T-helper 17 cell (primary cell): ENCODE measurements at places on chromosomes 5 and 9.

GRCh38 chr9:85016384-85017006 lies 347.0 kb downstream of the NTRK2 start:
- DNase-seq, result no peak

DNA sequence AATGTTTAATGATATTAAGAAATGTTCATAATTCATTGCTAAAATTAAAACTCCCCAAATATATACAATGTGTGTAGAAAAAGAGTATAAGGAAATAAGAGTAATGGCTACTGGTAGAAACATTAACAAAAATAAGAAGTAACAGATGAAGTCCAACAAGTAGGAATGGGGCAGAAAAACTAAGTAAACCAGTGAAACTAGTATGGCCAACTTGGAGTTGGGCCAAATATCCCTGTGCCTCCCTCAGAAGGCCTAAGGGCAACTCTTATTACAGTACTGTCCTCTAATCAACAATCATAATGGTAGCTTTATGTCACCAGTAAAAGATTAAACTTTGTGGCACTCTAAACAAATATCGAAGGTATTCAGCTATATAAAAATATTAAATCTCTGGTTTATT lies 93.5 kb downstream of the SSBP2 start:
- DNase-seq, result no peak

DNA sequence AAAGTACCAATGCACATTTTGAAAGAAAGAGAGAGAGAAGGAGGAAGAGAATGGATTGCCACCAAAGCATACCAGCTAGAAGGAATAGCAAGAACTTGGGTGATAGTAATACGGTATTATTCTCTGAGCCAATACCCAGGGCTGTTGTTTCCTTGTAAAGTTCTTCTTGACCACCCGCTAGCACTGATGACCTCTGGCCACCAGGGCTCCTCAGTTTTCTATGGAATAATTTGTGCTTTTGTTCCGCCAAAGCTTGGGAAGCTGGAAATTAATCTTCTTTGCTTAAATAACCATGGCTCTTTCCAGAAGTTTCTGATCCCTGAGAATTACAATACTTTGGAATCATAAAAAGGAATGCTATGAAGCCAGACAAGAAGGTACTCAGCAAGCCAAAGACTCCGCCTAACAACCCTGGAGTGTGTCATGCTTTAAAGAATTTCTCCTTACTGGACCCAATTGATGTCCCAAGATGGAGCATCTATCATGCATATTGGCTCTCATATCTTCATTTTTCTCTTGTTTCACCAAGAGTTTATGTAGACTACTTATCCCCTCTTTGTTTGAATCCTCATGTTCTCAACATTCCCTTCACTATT lies 29.8 kb downstream of the OR2K2 start:
- DNase-seq, result no peak

DNA sequence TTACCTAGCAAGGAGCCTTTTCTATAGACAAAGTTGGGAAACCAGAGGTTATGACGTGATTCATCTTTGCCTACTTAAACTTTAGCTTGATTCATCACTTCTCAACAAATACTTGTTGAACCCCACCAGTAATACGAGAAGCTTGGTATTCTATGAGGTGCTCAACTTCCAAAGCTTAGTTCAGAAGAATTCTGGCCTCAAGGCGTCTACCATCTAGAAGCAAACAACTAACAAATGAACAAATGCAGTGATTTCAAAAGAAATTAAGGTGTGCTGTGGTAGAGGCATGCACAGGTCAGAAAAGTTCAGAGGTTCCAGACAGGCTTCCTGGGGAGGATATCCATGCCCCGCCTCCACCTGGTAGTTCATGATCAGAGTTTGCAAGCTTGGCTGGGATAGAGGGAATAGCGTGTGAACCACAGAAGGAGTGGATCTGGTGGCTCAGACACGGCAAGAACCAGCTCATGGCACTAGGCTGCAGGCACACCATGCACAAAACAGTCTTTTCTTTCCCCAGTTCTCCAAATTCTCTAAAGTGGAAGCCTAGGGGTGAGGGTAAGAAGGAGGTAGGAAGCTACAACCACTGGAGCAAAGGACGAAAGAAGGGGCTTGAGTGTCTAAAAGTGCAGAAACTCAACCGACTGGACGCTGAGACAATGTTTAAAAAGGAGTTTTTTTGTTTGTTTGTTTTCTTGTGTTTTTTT lies 473.0 kb downstream of the RAB3C start:
- DNase-seq, result no peak

- no peak for DNase-seq
Measured at GRCh38 chr9:31615966-31616365, 768.5 kb upstream of the ACO1 start.

DNA sequence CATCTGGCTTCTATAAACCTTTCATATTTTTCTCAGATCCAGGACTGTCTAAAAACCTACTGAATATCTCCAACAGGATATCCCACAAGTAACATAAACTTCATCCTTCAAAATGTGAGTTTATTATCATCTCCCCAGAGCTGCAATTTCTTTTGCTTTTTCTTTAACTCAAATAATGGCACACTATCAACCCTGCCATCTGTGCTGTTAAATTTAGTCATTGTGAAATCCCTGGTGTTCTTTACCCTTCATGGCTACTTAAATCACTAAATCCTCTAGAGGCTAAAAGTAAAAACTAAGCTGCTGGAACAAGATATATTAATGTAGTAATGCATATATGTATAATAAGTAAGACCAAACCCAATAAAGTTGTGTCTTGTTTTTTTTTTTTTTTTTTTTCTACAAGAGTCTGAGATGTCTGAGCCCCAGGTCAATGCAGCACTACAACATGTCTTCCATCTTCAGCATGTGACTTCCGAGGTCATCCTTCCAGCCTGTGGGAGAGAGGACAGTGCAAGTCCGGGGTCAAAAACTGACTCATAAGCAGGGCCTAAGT lies 362.9 kb downstream of the ADGRV1 start:
- DNase-seq, result no peak

- no peak for DNase-seq
Measured at GRCh38 chr9:94717761-94718160, 8.7 kb upstream of the AOPEP start.

DNA sequence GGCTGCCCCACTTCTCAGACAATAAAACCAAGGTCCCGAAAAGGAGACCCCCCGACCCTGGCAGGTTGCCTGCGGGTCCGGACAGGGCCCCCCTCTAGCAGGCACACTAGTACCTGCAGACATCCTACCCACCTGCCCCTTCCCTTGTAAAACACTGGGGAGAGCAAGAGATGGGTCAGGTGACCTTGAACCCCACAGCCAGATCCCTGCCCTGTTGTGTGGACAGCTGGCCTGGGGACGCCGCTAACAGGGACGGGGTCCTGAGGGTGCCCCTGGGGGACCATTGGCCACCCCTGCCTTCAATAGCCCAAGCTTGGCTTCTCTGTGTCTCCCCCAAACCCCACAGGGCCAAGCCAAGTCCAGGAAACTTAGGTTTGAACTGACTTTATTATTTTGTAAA lies 45.0 kb upstream of the UBAC1 start:
- DNase-seq, result no peak

GRCh38 chr5:38557792-38558191 lies 1.3 kb upstream of the LIFR start:
- no peak for DNase-seq
